ENCODE measurements at places on chromosomes 2 and 18.
A peak's percentile ranks its signal among the peaks of the same experiment; 100 is the strongest.

GRCh38 chr18:79569720-79570119 is 109.9 kb upstream of the CTDP1 start:
- no peak for DNase-seq

- no peak for DNase-seq
These were observed 24.1 kb downstream of the GATA6 start for GRCh38 chr18:22193466-22193865.

DNA sequence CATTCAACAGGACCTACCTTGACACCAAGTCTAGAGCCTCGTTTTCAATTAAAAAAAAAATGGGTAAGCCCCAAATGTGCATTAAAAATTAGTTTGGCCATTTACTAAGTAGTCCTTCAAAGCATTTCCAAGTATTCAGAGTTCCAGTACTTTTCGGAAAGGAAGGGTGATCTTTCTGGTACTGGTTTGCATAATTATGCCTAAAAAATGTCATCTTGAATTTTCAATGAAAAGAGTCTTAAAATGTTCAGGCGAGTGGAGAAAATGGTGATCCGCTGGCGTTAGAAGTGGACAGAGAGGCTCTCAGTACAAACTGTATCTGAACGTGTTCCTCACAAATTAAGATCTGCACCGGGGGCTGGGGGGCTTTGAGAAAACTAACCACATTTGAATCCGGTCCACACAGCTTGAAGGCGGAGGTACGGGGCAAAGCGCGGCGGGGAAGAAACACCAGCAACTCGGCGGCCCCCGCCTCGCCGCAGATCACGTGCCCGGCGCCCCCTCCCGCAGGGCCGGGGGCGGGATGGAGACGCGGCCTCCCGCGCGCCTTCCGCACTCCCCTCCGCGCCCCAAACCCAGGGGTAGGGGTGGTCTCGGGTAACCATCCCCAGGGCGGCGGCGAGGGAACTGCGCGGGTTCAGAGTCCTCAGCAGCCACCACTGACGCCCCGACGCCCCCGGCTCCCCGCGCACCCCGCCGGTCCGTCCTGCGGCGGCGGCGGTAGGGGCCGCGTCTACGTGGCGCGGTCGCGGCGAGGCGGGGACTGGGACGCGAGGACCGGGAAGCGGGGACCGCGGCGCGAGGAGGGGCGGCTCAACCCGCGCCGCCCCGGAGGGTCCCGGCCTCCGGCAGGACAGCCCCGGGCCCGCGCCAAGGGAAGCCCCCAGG is 564 bp downstream of the LPIN2 start:
- no peak for DNase-seq

- no peak for DNase-seq
These were observed 215.7 kb downstream of the MCFD2 start for GRCh38 chr2:46699934-46700256.

DNA sequence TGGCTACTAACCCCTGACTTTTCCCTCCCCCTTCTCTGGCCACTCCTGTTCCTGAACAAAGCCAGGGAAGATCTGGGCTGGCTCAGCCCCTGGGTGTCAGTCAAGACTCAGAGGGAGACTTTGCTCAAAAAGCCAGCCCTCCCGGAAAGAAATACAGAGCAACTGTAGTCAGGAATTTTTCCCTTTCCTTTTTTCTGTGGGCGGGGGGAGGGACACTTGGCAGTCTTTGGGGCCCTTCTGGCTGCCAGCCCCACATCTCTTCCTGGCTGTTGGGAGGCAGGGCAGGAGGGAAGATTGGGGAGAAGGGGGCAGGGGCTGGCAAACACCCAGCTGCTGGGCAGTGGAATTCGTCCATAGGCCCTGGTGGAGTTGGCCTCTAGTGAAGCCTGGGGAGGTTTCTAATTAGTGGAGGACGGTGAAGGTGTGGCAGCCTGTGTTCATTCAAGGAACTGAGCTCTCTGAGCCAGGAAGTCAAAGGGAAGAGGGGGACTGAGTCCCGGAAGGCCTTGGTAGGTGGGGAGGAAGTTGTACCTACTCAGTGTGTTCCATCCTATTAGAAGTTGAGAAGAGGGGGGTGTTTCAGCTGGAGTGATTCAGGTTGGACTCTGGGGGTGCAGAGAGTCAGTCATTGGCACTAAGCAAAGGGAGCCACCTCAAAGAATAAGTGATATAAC is 10.9 kb downstream of the IGFBP2 start:
- DNase-seq: no peak

DNA sequence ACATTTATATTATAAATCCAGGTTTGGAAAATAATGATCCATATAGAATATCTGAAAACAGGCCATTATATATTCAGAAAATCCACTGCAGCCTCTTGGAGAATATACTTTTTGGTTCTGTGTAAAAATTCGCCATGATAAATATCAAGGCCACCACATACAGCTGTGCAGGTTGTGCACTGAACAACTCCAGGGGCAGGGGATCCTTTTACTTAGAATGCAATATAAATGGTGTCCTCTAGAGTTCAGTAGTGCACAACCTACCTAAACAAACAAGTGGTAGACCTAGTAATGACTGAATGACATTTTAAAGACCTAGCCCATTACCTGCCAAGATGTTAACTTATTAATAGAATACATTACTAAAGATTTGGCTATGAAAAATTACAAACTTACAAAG is 22.4 kb downstream of the MOGAT1 start:
- DNase-seq: no peak

GRCh38 chr18:23181547-23181946 is 46.3 kb downstream of the CABLES1 start:
- no peak for DNase-seq

- DNase-seq: no peak
These were observed 214.0 kb downstream of the EN1 start for GRCh38 chr2:118633371-118634018.

DNA sequence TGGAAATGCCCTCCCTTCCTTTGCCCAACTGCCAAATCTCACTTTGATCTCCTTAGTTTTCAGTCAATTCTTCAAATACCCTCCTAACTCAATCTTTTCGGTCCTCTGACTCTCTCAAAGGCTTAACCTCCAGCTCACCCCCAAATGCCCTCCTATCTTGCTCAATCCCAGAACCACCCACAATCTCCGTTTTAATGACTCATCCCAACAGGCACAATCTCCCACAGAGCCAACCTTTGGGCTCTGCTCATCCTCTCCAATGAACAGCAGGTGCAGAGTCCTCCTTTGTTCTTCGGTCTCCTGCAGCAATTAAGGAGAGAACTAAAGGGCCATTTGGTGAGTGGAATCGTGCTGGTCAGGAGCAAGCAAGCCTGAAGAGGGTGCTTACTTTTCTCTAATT is 366.1 kb upstream of the CRIM1 start:
- peak; percentile 1 for DNase-seq
